IMR-90 (cell line): ENCODE measurements at places on chromosomes 11 and 22. TPM values are rescaled to one million over a fixed set of nuclear protein-coding genes. Genes with fewer than 3 reads are reported as not detected.

The PTPN5 gene
- not detected in 2 replicates for total RNA-seq

DNA sequence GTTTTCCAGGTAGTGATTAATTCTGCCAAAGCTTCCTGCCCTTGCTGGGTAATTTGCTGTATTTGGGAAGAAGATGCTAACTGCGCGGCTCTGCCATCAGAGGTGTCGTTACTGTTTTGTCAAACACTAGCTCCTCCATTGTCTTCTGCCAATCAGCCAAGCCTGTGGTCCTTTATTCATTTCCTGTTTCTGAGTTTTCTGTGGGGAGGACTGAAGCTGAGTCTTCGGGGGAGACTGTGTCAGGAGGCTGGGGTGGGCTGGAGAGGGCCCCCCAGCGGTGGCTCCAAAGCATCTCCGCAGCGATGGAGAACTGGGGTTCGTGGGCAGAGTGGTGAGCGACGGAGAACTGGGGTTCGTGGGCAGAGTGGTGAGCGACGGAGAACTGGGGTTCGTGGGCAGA, 322.9 kb upstream of the B3GAT1 start:
- no peak for DNase-seq

The TLCD5 gene
- 11.5 and 11.7 TPM in 2 replicates for total RNA-seq

DNA sequence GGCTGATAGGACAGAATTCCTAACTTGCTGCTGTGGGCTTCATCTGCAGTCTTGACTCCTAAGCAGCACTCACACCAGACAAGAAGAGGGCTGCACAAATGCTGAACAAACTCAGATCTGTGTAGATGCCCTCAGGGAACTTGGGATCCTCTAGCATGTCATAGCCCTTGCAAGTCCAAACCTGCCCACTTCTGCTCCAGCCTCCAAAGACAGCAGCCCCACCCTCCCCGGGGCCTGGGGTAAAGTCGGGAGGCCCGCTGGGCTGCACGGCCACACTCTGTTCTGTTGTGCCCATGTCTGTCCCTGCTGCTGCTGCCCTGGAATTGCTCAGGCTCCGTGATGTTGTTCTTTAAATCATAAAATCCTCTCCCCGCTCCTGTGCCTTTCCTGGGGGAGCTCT, 28.3 kb downstream of the DRD2 start:
- DNase-seq = no peak

- DNase-seq = no peak
Observed at GRCh38 chr11:126210871-126211235, 597 bp downstream of the RPUSD4 start.

GRCh38 chr22:17120281-17120680, 879 bp downstream of the TMEM121B start:
- peak; percentile 30 for DNase-seq

The APOA4 gene
- not detected in 2 replicates for total RNA-seq

DNA sequence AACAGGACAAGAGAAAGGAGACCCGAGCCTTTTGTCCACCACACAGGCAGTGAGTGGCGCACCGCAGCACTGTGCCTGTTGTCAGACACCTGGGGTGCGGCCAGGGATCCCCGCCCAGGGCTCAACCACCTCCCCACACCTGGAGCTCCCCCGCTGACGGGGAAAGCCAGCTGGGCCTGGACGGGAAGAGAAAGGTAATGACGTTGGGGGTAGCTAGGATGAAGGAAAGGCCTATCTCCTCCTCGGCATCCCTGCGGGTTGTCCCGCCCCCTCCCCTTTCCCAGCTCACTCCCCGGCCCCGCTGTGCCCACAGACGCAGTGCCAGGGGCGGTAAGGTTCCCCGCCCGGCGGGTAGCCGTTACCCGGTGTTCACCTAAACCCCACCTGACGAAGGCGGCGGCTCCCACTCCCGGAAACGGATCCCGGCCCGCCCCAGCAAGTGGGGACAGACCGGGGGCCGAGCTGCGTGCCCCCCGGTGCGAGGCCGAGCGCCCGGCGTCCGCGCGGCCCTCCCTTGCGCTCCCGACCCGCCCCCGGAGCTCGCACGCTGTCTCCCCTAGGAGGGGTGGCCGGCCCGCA, 495 bp downstream of the HYOU1 start:
- peak; percentile 3 for DNase-seq

The ANO5 gene
- not detected in 2 replicates for total RNA-seq

DNA sequence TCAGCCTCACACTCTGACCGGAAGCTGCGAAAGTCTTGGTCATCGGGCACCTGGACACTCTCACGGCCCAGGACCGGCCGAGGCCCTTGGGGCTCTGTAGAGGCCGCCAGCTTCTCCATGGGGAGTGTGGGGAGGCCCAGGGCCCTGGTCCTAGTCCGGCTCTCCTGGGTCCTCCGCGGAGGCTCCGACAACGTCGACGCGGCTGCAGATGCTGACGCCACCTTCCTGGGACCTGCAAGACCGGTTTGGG, 12.9 kb downstream of the STARD10 start:
- DNase-seq = no peak

DNA sequence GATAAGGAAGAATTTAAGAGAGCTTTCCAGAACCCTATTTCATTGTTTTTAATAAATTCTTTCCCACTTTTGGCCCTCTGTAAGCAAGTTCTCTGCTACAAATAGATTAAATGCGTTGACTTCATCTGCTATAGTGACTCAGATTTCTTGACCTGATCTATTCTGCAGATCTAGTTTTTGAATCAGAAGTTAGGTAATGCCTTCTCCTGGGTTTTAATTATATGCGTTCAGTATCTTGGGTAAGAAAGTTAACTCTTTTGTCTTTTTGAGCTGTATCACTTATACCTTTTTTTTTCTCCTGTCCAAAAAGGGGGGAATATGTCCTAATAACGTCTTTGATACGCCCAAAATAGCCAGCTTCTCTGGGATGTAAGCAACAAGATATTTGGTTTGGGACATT, 2.4 kb upstream of the HEPHL1 start:
- DNase-seq = no peak

DNA sequence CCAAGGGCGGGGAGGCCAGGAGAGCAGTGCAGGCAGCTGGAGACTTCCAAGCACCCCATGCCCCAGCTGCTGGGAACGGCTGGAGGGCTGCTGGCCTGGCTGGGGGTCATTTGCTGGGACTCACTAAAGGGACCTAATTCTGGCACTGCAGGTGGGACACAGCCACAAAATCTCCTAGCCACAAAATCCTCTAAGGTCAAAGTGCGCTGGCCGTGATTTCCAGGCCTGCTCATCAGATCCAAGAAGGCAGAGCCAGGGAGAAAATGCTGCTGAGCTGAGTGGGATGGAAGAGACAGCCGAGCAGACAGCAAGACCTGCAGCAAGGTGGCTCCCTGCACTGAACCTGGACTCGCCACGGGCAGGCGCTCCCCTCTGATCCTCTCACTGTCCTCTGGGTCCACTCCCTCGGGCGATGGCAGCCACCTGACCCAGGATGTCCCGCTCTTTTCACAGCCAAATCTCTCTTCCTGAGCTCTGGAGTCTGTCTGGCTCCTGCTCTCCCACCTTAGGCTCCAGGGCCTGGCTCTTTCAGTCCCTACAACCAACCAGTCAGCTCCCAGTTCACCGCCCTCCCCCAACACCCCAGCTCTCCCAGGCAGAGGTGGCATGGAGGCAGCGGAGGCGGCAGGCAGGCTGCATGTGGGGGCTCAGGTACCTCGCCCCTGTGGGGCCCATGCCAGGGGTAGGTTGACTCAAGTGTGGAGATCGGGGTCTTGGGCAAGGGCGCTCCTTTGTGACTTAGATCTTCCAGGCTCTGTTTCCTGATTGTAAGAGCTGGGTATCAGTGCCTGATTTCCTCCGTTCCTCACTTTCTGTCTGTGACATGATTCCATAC, 14.5 kb downstream of the OVOL1 start:
- no peak for DNase-seq

The RFPL1 gene
- total RNA-seq = not detected in 2 replicates

GRCh38 chr11:68370211-68371111, 58.1 kb downstream of the LRP5 start:
- DNase-seq = no peak

The MUS81 gene
- total RNA-seq = 22.5 and 23.7 TPM in 2 replicates

DNA sequence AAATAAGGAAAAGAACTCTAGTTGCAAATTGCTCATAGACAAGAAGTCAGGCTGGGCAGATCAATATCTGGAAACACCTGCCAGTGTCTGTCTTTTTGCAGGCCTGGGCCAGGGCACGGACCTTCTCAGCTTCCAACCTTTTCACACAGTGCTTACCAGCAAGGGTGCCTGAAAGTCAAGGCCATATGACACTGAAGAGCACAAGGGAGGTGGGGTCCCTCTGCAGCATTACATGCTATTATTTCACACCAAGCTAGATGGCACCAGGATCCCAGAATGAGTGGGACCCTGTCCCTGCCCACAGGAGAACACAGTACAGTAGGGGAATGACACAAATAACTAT, 5.9 kb upstream of the PEX26 start:
- DNase-seq = no peak

- DNase-seq = no peak
Observed at GRCh38 chr11:115161876-115162275, 342.3 kb downstream of the CADM1 start.

- peak; percentile 34 for DNase-seq
Observed at GRCh38 chr11:73734993-73735392, 25.9 kb downstream of the RAB6A start.

- no peak for DNase-seq
Observed at GRCh38 chr22:48900327-48900597, 927.4 kb downstream of the BRD1 start.

DNA sequence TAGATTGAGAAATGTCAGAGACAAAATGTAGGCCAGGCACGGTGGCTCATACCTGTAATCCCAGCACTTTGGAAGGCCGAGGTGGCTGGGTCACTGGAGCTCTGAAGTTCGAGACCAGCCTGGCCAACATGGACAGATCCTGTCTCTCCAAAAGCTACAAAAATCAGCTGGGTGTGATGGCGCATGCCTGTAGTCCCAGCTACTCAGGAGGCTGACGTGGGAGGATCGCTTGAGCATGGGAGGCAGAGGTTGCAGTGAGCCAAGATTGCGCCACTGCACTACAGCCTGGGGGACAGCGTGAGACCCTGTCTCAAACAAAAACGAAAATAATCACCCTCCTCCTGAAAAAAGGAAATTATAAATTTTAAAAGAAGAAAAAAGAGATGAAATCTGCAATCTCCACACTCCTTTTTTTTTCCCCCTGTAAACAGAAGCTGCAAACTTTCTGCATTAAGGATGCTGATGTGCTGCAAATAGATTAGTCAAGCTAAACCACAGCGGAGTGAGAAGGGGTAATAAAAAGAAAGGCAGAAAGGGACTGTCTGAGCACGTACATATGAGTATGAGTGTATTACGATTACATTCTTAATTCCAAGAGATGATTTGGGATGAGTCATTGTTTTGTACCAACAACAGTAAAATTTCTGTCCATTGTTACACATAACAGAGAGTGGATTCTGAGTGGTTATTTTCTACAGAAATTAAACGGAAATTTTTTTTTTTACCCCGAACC, 87.3 kb downstream of the SIK3 start:
- peak; percentile 92 for DNase-seq

DNA sequence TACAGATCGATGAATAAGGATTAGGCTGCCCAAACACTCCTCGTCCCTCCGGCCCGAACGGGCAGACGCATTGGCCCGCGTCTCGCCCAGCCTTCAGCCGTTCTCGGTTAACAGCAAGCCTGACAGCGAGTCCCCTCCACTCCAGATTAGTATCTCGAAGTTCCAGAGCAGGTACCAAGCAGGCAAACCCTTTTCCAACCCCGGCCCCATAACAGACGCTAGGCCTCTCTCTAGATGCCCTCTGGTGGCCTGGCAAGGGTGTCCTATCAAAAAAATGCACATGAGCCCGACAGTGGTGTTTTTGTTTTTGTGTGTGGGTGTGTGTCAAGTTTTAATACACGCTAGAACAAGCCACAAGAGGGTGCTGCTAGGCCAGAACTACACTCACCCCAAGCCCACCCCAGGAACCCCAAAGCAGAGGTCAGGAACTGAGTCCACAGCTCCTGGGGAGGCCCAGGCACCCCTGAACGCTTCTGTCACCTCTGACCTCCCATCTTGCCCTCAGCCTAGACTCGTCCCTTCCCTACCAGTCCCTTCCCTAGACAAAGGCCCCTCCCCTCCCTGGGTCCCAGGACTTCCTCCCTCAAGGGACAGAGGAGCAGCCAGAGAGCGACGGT, 658 bp upstream of the ARFGAP2 start:
- DNase-seq = peak; percentile 74

DNA sequence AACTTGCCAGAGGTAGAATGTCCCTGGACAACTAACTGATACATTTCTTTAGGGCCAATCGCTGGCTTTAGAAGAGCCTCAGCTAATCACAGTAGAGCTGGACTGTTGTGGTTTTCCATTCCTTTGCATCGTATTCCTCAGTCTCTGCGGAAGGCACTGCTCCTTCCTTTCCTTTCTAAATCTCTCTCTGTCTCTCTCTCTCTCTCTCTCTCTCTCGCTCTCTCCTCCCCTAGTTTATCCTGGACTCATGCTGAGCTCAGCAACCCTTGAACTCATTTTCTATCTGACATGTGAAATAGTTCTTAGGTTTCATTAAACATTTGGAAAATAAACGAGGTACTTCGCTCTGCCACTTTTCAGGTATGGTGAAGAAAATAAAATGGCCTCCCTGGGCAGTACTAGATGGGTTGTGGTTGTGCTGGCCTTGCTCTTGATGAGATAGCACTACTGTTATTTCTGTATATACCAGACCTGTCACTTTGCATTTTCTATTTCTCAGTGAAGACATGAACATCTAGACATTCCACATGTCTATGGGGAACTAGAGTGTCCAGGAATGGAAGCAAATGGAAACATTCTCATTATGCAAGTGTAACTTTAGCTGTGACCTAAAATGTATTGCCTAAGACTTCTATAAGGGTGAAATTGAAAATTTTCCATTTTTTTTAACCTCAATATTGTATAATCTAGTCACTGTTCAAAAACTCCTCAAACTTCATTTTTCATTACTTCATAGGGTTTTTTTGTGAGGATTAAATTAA, 12.0 kb upstream of the SESN3 start:
- DNase-seq = no peak

The CD6 gene
- total RNA-seq = not detected in 2 replicates

DNA sequence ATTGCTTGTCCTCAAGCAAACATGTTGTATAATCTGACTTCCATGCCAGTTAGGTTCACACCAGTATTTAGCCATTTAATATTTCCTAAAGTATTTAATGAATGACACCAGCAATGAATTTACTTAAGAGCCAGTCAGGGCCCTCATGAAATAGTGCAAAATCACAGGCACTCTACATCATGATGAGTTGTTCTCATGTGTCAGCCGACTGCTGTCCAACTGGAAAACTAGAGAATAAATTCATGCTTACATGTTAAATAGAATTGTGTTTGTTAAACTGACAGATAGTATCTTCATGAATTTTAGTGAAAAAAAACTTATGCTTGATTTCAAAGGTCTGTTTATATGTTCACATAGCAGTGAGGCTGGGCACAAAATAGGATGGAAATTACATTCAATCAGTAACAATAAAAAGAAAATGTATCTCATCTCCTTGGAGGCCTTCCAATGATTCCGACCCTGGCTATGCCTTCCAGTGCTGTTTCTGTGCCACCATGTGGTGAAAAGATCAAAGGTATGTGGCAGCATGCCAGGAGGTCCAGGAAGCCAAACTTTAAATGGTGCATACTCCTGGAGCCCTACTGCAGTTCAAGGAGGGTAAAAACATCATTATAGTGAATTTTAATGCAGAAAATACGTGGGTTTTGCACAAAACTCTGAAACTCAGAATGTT, 45.2 kb downstream of the CTSC start:
- peak; percentile 22 for DNase-seq

The PANX1 gene
- 70.3 and 70.8 TPM in 2 replicates for total RNA-seq
